Right cardiac atrium (tissue), 5 donors: ENCODE measurements at places on chromosomes 2 and 18. TPM values are rescaled to one million over a fixed set of nuclear protein-coding genes. Genes with fewer than 3 reads are reported as not detected.

GRCh38 chr2:238922435-238922834, 74.5 kb downstream of the TWIST2 start:
- no peak for DNase-seq

DNA sequence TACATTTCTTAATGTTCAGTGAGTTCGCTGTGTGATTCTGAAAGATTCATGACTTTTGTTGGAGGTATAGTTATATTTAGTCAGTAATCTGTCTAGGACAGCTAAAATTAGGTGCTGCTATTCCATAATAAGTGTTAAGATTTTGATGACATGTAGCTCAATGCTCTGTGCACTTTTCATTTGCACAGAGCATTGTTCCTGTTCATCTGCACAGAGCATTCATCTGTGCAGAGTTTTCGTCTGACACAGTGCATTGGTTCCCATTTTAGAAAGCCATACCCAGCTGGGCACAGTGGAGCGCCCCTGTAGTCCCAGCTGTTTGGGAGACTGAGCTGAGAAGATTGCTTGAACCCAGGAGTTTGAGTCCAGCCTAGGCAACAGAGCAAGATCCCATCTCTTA, 8.6 kb downstream of the POLI start:
- no peak for DNase-seq

The DSG1 gene
- total RNA-seq: 1.4 TPM

DNA sequence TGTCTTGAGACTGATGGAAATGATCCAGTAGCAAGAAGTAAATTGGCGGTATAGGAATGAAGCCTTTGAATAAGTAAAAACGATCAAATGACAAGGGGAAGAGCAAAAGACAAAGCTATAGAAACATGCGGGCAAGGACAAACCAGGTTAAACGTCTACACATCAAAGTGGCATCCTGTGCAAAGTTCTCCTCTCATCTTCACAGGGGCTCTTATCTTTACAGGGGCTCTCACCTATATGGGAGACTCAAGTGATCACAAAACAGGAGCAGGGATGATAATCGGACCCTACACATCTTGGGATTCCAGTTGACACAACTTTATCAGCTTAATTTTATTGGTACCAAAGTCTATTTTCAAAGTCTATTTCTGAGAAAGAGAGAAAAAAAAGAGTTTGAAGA, 1778.9 kb upstream of the CELF4 start:
- DNase-seq: no peak

The IL1R2 gene
- 3.0 TPM for total RNA-seq

- no peak for DNase-seq
These were observed 198.7 kb downstream of the BCL11A start for GRCh38 chr2:60354713-60355112.

DNA sequence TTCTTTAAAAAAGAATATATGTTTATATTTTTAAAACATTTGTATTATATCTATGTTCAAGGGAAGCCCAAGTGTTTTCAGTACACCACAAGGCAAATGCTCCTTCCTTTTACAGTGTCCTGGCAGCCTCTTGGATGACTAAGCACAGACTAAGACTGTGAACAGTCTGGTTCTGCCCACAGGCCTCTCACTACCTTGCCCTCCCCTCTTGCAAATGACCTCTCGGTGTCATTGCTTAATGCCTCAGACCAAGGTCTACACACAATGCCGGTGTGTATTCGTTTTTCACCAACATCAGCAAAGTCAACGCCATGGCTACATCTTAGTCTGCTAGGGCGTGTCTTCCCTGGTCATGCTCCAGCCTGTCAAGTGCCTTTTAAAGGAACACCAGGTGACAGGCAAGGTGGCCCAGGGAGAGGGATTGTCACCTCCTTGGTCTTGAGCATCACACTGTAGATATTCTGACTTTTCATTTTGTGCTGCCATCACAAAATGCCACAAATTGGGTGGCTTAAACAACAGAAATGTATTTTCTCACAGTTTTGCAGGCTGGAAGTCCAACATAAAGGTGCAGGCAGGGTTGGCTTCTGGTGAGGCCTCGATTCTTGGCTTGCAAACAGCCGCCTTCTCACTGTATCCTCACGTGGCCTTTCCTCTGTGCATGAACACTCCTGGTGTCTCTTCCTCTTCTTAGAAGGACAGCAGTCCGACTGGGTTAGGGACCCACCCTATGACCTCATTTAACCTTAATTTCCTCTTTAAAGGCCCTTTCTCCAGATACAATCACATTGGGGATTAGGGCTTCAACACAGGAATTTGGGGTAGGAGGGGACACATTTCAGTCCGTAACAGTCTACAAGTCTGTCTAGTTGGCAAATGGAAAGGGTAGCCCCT, 266.5 kb downstream of the KLHL29 start:
- DNase-seq: no peak

The ANKRD30BL gene
- not detected for total RNA-seq

The KRTCAP3 gene
- not detected for total RNA-seq

DNA sequence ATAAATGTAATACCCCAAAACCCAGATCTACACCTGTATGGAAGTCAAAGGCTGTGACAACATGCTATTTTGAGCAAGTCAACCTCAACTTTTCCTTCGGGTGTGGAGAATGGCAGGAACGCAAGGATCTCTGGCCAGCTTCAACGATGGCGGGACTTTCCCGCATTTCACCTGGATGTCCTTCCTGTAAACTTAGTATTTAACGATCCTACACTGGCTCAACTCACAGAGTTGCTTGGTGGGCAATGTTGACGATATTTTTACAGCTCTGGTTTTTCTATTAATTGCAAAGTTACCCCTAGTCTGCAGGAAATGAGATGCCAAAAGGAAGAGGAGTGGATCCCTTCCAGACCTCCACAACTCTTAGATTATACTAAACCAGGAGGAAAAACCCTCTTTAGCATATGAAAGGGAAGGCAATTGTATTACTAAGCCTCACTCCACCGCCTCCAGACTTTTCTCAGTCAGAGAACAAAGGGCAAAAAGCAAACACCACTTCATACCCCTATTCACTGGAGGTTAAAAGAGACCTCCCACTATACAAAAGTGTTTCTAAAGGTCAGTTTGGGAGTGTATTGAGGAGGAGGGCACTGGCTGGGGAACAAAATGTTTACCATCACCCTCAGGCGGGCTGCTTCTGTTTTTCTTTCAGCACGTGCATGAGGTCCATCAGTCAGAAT, 56.5 kb upstream of the ACVR1 start:
- no peak for DNase-seq

DNA sequence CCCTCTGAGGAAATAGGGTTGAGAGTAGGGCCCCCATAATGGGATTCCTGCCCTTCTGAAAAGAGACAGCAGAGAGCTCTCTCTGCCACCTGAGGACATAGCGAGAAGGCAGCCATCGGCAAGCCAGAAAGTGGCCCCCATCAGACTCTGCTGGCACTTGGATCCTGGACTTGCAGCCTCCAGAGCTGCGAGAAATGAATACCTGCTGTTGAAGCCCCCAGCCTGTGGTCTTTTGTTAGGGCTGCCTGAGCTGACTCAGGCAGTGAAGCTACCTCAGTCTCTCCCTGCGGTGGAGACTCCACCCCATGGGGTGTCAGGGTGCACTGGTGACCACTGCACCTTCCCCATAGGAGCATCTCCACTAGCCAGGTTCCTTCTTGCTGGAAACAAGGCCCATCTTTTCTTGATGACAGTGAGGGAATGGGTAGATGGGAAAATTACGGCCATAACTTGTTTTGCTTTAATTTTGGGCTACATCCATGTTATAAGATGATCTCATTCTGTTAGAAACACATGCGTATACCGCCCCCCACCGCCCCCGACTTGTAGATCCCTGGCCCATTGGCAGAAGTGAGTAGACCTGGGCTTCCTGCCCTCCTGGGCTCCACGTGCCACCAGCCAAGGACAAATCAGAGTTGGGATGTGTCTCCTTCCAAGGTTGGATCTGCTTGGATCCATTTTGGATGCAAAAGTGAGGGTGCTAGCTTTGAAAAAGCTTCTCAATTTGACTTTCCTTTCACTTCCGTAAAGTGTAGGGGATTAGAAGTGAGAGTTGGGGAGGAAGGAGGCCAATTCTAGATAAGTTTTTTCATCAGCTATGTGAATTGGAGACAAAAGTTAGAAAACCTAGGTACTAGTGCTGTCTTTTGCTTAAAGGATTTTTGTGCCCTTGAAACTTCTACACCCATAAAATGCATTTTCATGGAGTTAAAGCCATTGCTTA, 42.9 kb downstream of the NCK2 start:
- DNase-seq: peak; percentile 79

The IMPA2 gene
- 19.8 TPM for total RNA-seq

GRCh38 chr2:68103030-68103708, 40.4 kb upstream of the C1D start:
- DNase-seq: no peak

GRCh38 chr2:18803141-18803939, 214.0 kb upstream of the NT5C1B start:
- DNase-seq: no peak

- DNase-seq: no peak
These were observed 11.8 kb downstream of the CYRIA start for GRCh38 chr2:16653799-16654198.

- DNase-seq: no peak
These were observed 63.9 kb upstream of the SPATS2L start for GRCh38 chr2:200242570-200242969.

GRCh38 chr2:39704540-39704939, 38.8 kb downstream of the TMEM178A start:
- no peak for DNase-seq

- peak; percentile 78 for DNase-seq
These were observed 56.8 kb upstream of the TTN start for GRCh38 chr2:178863856-178864620.

The ZNF396 gene
- 0.89 TPM for total RNA-seq

DNA sequence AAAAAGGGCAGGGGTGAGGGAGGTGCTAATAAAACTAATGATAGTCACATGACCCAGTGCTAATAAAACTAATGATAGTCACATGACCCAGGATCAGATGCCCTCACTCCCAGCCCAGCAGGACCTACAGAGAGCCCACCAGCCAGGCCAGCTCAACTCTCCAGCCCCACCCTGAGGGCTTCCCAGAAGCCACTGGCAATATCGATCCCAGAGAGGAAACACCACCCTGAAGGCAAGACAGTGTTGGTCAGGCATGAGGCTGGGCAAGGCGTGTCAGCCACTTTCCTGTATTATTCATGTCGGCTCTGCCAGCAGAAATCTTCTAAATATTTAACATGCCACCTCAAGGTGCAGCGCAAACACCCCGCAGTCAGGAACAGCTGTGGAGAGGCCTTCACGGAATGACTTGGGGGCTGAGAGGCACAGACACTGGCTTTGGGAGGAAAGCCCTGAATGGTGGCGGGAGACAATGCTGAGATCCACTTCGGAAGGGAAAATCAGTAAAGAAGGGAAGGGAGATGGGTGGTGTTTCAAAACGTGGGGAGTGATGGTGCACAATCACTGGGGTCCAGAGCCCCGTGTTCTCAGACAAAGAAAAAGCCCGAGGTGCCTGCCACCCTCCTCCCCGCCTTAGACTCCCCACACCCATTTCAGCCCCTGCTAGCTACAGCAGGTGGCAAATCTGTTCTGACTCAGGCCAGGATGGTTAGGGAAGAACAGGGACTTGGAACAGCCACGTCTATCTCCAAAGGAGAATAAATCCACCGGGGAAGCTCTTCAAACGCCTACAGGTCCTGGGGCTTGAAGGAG, 1.4 kb downstream of the REEP1 start:
- DNase-seq: no peak

The SPR gene
- 40.3 TPM for total RNA-seq

DNA sequence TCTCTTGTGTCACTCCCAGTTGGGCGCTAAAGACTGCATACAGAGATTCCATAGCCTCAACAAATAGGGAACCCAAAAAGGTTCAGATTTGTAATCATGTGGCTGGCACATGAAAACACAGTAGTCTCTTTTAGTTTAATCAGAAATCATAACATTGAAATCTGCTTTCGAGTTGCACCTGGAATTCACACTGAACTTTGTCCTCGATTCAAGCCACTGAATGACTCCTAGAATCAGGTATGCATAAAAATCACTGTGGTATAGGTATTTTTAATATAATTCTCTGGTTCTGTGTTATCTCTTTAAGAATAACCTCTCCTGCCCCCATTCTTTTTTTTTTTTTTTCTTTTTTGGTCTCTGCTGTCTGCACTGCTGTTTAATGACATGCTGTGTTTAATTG, 150.2 kb downstream of the KCNH7 start:
- no peak for DNase-seq

The VWA3B gene
- total RNA-seq: 0.29 TPM

DNA sequence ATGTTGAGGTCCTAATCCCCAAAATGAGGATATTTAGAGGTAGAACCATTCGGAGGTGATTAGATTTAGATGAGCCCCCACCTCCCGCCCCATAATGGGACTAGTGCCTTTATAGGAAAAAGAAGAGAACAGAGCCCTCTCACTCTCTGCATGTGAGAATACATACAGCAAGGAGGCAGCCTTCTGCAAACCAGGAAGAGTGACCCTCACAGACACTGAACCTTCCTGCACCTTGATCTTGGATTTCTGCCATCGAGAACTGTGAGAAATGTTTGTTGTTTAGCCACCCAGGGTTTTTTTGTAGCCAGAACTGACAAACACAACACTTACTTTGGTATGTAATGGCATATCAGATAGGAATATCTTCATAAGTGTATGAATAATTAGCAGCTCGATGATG, 83.7 kb downstream of the XIRP2 start:
- DNase-seq: no peak

The RGPD4 gene
- 0.24 TPM for total RNA-seq

GRCh38 chr2:20525041-20526035, 78.5 kb downstream of the RHOB start:
- peak; percentile 68 for DNase-seq

DNA sequence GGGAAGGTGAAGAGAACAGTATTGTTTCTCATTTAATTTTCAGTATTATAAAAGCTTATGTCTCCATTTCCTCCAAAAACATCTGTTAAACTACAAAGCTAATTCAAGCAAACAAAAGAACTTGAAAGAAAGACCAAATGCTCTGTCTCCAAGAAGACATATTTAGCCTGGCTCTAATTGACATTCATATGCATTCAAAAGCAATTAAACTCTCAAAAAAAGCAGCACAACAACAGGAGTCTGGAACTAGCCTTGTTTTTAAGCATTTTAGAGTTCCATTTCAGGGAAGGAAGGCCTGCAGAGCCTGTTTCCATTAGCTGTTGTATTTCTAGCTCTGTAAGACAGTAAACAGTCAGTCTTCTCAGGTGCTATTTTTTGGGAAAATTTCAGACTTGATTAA, 447.9 kb downstream of the TDRD15 start:
- no peak for DNase-seq

- no peak for DNase-seq
These were observed 872.7 kb downstream of the DCDC2C start for GRCh38 chr2:4576075-4576474.

DNA sequence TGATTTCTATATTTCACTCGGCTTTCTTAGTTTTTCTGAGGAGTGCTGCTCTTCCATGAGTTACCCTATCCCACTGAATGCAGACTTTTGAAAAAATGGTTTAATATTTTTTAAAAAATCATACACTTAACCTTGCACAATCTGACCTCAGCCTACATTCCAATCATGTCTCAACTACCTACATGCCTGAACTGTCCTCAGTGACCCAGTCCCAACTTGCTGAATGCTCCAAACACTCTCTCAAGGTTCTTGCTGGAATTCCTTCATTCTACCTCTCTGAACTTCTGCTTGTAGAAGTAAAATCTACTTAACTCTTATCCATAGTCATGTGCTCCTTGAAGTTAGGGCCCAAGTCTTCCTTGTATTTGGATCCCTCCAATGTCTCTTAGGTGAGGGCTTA, 181.6 kb downstream of the XIRP2 start:
- DNase-seq: no peak
